ENCODE measurements at places on chromosomes 6 and 20.

DNA sequence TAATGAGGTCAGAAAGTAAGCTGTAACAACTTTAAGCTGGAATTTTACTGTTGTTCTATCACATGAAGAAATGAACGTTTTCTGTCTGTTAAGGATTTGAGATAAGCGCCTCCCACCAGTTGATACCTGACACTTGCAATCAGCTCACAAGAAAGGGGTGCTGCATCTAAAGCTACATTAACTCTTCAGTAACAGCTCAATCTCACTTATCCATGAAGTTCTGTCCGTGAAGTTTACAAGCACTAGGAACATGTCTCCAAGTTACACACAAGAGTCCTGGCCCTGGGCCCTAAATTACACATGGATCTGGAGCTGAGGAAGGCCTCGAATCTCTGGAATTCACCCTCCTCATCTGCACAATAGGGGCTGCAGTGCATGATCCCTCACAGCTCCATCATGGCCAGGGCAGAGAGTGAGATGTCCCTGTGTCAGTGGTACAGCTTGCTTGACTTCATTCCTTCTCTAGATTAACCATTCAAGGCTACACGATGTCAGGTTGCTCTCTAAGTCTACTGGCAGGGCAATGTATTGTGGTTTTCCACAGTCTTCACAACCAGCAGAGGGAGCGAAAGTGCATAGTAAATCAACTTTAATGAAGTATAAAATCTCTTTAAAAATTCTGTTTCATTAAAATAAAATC, 182.4 kb upstream of the MCHR2 start:
- DNase-seq, result no peak

- DNase-seq, result no peak
Observed at GRCh38 chr20:22320245-22320915, 264.0 kb downstream of the FOXA2 start.

- DNase-seq, result no peak
Observed at GRCh38 chr6:1781152-1781816, 171.6 kb downstream of the FOXC1 start.

GRCh38 chr6:16670617-16671051, 90.6 kb downstream of the ATXN1 start:
- no peak for DNase-seq

- no peak for DNase-seq
Observed at GRCh38 chr6:169918239-169918953, 167.0 kb downstream of the ERMARD start.

DNA sequence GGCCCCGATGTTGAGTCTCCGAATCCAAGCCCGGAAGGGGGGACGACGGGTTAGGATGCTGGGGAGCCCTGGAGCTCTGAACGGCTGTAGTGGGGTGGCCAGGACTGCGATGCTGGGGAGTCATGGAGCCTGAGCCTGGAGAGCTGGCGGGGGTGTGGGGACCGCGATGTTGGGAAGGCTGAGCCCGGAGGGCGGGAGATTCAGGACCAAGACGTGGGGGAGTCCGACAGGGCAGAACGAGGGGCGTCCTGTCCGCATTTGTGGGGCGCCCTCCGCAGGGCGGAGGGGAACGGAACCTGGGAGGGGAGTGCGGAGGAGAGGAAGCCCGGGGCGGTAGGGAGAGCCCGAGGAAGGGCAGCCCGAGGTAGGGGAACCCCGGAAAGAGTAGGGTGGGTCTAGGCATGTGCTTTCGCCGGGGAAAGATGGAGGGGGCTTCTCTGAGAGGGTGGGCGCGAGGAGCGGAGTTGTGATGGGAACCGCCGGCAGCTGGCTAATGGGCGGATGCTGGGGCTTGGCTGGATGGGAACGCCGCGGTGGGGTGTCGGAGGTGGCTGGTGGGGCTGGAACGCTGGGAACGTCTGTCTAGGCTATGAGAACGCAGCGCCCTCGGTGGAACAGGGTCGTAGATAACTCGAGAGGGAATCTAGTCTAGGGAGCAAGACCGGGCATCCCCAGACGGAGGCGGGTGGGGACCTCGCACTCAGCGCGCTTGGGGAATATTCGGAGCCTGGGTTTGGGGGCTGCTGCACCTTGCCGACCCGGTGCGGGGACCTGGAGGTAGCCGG, 684 bp downstream of the PAQR8 start:
- DNase-seq, result no peak

DNA sequence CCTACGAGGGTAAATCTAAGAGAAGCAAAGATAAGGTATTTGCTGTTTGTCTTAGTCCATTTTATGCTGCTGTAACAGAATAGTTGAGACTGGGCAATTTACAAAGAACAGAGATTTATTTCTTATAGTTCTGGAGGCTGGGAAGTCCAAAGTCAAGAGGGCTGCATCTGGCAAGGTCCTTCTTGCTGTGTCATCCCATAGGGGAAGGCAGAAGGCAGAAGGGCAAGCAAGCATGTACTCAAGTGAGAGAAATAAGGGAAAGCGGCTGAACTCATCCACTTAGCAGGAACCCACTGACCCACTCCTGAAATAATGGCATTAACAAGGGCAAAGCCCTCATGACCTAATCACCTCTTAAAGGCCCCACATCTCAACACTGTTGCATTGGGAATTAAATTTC, 102.7 kb downstream of the AGPAT4 start:
- DNase-seq, result no peak

GRCh38 chr6:126661646-126662045, 321.7 kb downstream of the CENPW start:
- no peak for DNase-seq

GRCh38 chr6:73285674-73286283, 22.8 kb upstream of the KHDC1 start:
- DNase-seq, result no peak

- no peak for DNase-seq
Observed at GRCh38 chr20:347317-347639, 367 bp downstream of the NRSN2 start.

GRCh38 chr6:125854355-125854754, 63.6 kb downstream of the NCOA7 start:
- DNase-seq, result no peak

GRCh38 chr6:82273295-82273694, 25.8 kb upstream of the IBTK start:
- no peak for DNase-seq

- no peak for DNase-seq
Observed at GRCh38 chr20:15077733-15078250, 740.4 kb upstream of the FLRT3 start.

- peak; percentile 91 for DNase-seq
Observed at GRCh38 chr6:26017632-26017966, 55.0 kb downstream of the TRIM38 start.

GRCh38 chr6:131762984-131763383, 44.8 kb upstream of the ENPP1 start:
- no peak for DNase-seq

DNA sequence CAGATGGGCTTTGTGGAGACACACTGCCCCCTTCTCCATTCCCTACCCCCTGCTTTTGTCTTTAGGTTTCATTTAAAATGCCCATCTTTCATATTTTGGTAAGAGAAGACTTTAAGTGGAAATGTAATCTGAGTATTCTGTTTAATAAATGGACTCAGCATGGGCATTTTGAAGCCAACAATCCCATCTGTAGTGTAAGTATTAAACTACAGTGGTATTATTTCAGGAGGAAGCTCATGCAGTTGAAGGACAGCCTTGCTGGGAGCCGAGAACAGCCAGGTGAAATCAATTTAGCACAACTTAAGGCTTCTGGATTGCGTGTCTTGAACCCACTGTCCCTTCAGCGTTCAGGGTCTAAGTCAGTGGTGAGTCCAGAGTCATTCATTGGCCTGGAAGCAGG, 63.5 kb downstream of the AKAP12 start:
- DNase-seq, result no peak

- DNase-seq, result peak; percentile 55
Observed at GRCh38 chr20:58718729-58719128, 26.1 kb downstream of the NPEPL1 start.

DNA sequence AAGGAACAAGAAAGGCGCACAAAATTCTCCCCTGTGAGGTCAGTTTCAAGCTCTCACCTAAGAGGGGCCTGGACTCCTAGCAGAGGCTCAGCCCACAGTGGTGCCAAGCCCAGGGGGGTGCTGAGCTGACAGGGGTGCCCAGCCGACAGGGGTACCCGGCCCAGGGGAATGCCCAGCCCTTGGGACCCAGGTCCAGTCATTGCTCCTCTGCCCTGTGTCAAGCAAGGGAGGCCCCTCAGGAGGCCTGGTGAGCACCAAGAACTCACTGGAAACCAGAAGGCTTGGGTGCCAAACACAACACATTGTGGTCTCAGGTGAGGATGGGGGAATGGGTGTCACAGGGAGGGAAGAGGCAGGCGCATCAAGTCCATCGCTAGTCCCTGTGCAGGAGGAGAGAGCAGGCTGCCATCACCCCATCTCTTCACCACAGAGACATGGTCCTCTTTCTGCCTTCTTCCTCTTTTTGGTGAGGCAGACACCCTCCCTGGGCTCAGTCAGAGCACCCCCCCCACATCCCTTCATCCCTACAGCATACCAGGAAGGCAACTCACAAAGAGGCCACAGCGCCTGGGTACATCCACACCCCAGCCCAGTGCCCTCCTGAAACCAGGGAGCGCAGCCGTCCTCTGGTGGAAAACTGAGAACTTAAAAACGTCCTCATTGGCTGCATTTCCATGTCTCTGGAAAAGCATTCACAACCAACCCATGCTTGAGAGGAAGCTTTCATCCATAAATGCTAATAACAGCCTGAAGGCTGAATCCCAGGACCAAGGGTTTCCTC, 111.3 kb downstream of the BANF2 start:
- DNase-seq, result no peak

Measured in vagina (tissue), 2 donors.